ENCODE measurements at places on chromosomes 2 and 18.

DNA sequence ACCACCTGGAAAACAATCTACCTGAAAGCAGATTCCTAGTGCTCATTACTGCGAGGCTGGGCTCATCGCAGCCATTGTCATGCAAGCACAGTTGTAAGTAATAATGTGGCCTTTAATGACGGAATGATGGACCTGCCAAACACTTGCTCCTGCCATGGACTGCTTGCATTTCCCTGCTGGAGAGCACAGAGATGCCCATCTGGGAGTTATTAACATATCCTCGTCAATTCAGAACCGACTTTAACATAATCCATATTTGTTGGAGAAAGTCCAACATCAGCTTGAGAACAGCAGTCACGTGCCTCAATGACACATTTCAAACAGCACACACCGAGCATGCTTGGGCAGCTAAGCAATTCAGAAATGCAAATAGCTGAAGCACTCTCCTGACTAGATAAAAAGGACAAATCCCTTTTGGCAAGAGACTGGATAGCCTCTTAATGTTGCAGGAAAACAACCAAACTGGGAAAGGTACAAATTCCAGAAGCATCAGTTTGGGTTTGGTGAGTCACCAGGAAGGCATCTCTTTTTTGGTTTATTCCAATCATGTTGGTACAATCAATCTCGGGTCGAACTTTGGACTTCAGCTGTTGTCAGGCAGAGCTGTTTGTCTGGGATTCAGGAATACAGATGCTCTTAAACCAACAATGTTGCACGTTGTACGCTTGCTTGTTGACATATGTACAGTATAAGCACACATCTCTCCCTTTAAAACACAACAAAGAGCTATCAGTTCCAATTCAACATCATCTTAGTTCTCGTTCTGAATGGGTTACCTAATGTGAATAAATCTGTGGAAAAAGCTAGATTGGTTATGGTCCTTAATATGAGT is 395.8 kb downstream of the LNPK start:
- DNase-seq, result no peak

DNA sequence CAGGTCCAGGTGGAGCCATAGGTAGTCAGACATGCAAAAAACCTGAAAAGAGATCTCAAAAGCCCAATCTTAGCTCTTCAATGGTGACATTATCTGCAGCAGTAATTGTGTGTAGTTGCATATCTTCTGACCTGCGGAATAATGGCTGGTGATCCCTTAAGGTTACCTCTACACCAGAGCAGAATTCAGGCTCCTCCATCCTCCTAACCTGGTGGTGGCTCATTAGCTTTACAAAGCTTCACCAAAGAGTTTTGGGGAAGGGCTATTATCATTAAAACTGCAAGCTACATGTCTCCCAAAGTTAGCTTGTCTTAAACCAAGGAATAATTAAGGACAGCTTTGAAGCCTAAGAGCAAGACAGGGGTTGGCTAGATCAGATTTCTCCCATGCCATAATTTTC is 42.6 kb upstream of the CHST9 start:
- DNase-seq, result no peak

GRCh38 chr2:27018142-27018541 is 14.6 kb upstream of the TMEM214 start:
- DNase-seq, result no peak

- DNase-seq, result no peak
Measured at GRCh38 chr2:3626118-3626811, 31.4 kb downstream of the COLEC11 start.

DNA sequence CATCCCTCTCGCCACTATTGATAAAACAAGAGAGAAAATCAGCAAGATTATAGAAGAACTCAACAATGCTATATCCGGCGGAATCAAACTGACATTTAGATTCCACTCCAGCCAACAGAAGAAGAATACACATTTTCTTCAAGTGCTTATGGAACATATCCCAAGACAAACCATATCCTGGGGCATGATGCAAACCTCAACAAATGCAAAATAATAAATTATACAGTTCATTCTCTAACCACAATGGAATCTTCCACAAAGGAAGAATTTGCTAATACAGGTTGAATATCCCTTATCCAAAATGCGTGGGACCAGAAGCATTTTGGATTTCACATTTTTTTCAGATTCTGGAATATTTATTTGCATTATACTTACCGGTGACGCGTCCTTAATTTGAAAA is 51.4 kb upstream of the YPEL5 start:
- DNase-seq, result no peak

DNA sequence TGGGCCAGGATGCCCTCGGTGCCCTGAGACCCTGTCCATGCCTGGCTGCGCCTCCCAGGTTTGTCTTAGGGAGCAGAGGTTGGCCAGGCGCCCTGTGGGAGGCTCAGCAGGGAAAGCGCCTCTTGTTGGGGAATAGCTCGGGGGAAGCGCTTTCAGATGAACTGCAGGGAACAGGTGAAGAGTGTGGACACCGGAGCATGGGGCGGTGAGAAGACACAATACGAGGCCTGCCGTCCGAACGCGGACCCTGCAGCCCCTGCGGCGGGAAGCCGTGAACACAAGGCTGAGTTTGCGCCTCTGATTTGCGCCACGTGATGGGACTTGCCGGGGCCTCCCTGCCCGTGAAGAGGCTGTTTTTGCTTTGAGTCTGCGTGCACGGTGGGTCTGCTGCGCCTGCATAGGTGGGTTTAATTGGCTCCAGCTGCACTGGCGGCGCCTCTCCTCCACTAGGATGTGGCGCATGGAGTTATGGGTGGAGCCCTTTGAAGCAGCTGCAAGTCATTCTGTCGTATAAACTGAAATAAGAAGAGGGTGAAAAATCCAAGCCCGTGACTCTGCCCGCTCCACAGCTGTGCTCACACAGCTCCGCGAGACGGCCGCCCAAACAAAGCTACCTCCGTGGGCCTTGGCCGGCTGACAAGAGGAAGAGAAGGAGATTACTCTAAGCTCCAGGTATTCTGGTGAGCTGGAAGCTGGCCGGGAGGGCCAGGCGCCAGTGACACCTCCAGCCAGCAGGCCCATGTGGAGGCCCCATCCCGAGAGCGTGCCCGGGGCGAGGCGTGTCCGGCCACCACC is 103.5 kb upstream of the CTDP1 start:
- DNase-seq, result no peak

- DNase-seq, result no peak
Measured at GRCh38 chr2:49917654-49918053, 763.3 kb upstream of the FSHR start.

DNA sequence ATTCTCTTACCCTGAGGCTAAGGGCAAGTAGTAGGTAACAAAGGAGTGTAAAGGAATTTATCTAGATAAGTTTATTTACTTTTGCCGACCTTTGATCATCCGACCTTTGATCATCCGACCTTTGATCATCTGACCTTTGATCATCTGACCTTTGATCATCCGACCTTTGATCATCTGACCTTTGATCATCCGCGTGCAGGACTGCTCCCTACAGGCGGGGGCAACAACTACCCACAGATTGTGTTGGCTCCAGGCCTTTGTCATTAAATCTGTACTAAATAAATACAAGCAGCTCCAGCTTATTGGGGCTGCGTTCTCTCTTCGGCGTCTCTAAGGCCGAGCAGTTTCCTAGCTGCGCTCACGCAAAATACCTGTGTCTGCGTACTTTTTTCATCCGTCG is 56.6 kb downstream of the ZNF638 start:
- no peak for DNase-seq

- no peak for DNase-seq
Measured at GRCh38 chr18:295756-296490, 28.1 kb upstream of the THOC1 start.

GRCh38 chr2:191933307-191934105 is 86.6 kb upstream of the CAVIN2 start:
- peak; percentile 45 for DNase-seq

Measured in stimulated activated CD4-positive, alpha-beta T cell treated with anti-CD3 and anti-CD28 coated beads, Interleukin-15, amount 100 ng/mL, for 24 hours (primary cell).